ENCODE measurements at places on chromosomes 7 and 10. TPM values are rescaled to one million over a fixed set of nuclear protein-coding genes. Genes with fewer than 3 reads are reported as not detected.

DNA sequence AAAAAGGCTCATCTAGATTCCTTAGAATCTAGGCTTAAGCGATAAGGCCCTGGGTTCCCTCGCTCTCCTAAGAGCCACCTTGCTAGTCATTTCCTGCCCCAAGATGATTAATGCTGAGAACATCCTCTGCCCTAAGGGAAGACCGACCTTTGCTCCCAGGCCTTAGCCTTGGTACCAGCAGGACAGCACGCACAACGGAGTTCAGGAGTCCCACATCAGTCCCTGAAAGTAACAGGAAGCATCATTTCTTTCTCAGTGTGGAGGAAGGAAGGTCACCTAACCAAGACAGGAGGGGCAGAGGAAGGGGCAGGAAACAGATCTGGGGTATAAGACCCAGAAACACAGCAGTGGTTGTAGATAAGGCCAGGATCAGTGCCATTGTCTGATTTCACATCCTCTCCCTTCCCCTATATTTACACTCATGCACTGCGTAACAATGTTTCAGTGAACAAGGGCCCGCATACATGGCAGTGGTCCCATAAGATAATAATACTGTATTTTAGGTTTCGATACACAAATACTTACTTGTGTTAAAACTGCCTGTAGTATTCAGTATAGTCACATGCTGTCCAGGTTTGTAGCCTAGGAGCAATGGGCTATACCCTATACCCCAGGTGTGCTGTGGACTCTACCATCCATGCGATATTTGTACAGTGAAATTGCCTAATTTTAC, 8.1 kb upstream of the FAM107B start:
- no peak for DNase-seq

The MRPS33 gene
- polyA plus RNA-seq: 123 TPM

- DNase-seq: no peak
These were observed 67.0 kb downstream of the PPP1R9A start for GRCh38 chr7:94974423-94974822.

DNA sequence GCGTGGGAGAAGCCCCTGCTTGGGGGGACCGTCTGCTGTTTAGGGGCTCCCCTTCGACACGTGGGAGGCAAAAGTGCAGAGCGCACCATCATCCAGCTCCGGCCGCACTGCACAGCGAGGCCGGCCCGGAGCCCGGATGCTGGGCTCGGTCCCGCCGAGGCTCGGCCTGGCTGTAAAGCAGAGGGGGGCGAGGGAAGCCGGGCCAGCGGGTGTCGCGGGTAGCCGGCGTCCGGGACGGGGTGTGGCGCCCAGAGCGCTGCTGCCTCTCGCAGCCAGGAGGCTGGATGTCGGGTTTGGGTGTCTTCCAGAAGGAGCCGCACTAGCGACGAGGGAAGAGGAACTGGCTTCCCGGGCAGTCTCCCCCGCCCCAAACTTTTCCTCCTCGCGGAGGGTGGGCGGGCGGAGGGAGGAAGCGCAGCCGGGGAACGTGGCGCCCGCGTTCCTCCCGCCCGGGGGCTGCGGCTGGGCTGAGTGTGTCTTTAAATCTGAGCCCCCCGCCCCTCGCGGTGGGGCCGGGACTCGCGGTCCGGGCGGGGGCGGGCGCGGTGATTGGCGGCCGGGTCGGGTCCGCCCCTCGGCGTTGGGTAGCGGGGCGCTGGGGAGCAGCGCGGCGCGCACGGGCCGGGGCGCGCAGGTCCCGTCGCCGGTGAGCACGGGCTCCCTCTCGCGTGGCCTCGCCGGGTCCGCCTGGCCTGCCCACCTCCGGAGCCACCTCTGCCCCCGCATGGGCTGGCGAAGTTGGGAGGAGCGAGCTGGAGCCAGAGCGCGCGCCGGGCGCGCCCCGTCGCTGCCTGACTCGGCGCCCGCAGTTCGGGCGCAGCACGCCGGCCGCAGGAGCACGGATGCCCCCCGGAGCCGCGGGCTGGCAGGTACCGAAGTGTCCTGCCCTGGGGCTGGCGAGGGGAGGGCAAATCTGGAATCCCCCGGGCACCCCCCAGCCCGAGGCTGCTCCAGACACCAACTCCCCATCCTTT, at the start of gene PALD1:
Gene PALD1 (plus strand): TSS at position 577 of the 974 bp plus-strand sequence. CDS start 47,185 bp downstream, outside the sequence.
- DNase-seq: peak; percentile 41

- DNase-seq: no peak
These were observed 5.0 kb upstream of the C10orf105 start for GRCh38 chr10:71724539-71724938.

- no peak for DNase-seq
These were observed 114.5 kb upstream of the LYZL1 start for GRCh38 chr10:29174389-29174788.
